NCI-H460 (cell line): ENCODE measurements at places on chromosomes 13 and 19. TPM values are rescaled to one million over a fixed set of nuclear protein-coding genes. Genes with fewer than 3 reads are reported as not detected.

- no peak for DNase-seq
Measured at GRCh38 chr19:33052352-33052972, 12.2 kb downstream of the RHPN2 start.

GRCh38 chr13:59672445-59672844 is 491.3 kb downstream of the DIAPH3 start:
- DNase-seq, result no peak

DNA sequence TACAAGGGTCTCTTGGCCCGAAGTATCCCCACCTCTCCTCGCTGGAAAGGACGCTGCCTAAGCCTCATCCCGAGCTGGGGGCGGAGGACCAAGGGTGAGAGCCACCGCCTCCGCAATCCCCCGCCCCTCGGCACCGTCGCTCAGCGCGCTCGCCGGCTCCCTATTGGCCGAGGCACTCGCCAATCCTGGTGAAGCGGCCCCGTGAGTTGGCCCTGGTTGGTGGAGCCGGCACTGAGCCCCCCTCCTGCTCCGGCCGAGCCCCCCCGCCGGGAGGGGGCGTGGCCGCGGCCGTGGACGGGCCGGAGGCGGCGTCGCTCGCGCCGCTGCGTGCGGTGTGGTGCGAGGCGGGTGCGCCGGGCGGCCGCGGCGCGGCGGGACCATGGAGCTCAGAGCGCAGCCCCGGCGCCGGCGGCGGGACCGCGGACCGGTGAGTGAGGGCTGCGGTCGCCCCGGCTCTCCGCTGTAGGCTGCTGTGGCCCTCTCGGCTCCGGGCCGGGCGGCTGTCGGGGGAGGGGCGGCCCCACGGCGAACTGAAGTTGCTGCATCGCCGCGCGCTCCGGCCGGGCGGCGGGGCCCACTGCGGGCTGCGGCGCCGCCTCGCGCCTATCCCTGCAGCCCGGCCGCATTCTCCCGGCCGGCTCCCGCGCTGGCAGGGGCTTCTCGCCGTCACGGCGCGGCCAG is at the start of gene WASF3:
WASF3 (plus strand) TSS at position 291 of the 681 bp plus-strand sequence. CDS start 84,588 bp downstream, outside the sequence.
- DNase-seq, result peak; percentile 87

DNA sequence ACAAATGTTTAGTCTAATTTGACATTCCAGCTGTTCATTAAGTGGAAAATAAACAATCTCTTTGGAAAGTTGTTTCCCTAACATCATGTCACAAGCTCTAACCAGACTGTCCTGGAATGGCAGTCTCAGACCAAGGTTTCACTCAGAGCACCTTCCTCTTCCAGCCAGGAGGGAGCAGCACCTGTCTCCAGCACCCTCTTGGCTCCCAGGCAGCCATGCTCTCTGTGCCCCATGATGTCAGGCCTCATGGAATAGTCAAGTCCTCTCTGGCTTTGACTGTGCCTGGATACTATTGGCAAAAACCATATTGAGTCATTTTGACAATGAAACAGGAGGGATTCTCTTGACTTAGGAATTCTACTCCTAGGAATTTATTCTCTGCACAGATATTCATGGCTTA is 171.4 kb downstream of the OXGR1 start:
- peak; percentile 8 for DNase-seq

- DNase-seq, result no peak
Measured at GRCh38 chr19:23823952-23824389, 65.3 kb upstream of the ZNF681 start.

GRCh38 chr13:51698352-51698751 is 105.6 kb downstream of the DHRS12 start:
- no peak for DNase-seq

- no peak for DNase-seq
Measured at GRCh38 chr13:31927219-31927653, 104.3 kb upstream of the FRY start.

DNA sequence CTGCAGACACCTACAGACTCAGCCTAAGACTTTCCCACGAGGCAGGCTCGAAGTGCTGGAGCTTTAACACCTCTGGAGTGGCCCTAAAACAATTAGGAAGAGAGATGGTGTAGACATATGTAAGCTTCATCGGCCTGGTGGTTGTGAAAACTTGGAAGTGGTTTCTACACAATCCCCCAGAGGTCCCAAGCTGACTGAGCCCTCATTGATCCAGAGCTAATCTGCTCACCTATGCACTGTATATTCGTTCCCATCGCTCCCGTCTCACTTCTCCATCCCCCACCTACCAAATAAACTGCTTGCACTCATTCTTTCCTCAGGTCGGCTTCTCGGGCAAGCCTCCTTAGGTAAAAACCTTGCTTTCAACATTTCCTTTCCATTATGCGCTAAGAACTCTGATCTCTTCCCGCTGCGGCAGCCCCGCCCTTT is 767 bp upstream of the ZNF793 start:
- DNase-seq, result no peak

DNA sequence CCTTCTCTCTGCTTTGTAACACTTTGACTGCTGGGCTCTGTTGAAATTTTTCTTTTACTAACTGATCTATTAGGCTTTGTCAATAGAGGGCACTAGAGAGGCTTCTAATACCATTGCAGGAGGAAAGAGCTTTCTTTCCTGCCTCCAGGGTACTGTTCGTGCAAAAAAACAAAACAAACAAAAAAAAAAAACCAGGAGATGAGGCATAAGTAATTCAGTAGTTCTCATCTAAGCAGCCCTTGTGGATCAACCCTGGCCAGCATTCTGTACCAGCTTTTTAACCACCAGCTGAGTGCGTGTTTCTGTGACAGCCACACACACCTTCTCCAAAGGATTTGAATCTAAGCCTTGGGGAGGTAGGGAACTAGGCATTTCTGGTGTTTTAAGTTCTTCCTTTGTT is 1707.6 kb upstream of the SLC10A2 start:
- DNase-seq, result peak; percentile 40

- DNase-seq, result no peak
Measured at GRCh38 chr13:78832461-78832860, 173.5 kb upstream of the OBI1 start.

GRCh38 chr13:76461999-76462398 is 424.2 kb downstream of the KCTD12 start:
- DNase-seq, result no peak

- DNase-seq, result no peak
Measured at GRCh38 chr13:43580280-43580679, 206.5 kb downstream of the ENOX1 start.

- DNase-seq, result no peak
Measured at GRCh38 chr19:42326969-42327368, 1.5 kb downstream of the MEGF8 start.

- DNase-seq, result no peak
Measured at GRCh38 chr13:48476215-48476614, 56.7 kb downstream of the RCBTB2 start.

DNA sequence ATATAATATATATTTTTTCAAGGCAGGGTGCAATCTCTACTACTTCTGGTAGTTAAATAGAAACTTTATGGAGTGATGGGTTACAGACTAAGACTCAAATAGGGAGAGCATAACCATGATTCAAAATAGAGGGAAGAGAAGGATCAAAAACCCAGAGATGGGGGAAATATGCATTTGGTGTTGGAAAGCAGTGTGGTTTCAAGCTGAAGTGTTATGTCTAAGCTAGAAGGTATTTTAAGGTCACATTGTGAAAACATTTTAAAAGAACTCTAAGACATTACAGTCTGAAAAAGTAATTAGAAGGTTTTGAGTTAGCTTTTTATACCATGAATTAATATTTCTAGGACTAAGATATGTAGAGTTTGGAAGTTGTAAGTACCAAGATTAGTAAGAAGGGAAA is 2741.4 kb downstream of the PCDH9 start:
- no peak for DNase-seq

DNA sequence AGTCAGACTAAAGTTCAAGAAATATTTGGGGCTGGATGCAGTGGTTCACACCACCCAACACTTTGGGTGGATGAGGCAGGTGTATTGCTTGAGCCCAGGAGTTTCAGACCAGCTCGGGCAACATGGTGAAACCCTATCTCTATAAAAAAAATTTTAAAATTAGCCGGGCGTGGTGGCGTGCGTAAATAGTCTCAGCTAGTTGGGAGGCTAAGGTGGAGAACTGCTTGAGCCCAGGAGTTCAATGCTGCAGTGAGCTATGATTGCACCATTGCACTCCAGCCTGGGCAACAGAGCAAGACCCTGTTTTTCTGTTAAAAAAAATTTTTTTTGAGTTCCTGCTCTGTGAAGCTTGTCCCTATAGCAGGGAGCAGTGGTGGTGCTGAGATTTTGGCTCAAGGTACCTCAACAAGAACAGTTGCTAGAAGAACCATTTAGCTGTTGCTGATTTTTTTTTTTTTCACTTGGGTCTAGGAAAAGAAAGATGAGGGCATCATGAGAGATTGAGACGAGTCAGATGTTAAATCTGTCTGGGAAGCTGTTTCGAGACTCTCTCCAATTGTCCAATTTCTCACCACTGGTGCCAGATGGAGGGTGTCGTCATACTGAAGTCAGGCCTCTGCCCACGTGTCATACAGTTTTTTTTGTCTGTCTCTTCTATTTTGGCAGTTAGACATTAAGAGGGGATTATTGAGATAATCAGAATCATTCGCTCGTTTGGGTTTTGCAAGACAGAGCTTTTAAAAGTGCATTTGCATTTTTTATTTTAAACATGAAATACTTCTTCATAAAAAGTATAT is 3.7 kb downstream of the SLC25A42 start:
- no peak for DNase-seq

- no peak for DNase-seq
Measured at GRCh38 chr13:23858546-23858945, 30.7 kb downstream of the MIPEP start.

DNA sequence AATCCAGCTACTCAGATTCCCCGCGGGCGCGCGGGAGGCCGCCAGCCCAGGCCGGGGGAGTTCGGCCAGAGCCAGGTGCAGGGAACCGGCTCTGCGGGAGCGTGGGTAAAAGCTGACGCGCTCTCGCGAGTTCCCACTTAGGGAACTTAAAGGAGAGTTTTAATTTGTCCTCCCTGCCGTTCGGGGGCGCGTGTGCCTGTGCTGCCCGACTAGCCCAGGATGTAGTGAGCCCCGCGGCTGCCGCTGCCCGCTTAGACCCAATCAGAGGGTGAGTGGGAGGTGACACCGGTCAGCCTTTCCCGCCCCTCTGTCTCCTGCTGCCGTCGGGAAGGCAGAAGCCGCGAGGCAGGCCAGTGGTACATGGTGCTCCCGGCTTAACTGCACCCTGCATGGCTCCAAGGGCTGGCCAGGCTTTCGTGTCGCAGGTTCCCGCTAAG is 36.0 kb upstream of the NEK3 start:
- DNase-seq, result no peak

DNA sequence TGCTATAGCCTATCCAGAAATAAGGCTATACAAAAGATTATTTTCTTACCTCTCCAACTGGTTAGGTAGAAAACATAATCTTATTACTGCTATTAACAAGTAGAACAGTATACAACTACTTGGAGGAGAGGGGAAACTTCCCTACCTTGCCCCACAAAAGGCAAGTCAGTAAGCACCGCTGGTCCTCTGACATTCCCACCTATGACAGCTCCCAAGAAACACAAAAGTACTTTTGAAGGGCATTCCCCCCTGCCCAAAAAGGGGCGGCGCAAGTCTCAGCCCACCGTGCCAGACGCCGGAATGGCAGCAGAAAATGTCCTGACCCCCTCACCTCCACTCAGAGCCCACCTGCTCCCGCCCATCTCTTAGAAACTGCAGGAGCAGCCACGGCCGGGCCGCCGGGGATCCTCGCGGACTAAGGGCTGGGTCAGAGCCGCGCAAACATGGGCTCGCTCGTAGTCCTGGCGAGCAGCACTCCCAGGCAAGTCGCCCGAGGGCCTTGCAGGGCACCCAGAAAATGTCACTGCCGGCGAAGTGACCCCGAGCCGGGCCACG is 437 bp downstream of the SUCLA2 start:
- DNase-seq, result peak; percentile 2

DNA sequence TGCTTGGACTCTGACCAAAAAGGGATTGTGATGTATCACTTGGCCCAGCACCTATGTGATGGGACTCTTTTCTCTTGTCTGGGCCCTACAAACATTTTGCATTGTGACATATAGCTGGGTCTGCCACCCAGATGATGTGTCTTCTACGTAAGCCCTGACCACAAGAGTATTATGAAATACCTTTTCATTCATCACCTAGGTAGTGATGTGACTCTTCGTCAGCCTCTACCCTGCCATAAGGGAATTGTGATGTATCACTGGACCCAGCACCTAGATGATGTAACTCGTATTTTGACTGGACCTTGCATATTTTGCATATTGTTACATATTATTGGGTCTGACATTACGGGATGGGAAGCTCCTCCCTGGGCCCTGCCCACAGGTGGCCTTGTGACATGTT is 29.7 kb upstream of the ZNF681 start:
- no peak for DNase-seq

GRCh38 chr13:96900986-96901385 is 93.3 kb downstream of the OXGR1 start:
- DNase-seq, result no peak

DNA sequence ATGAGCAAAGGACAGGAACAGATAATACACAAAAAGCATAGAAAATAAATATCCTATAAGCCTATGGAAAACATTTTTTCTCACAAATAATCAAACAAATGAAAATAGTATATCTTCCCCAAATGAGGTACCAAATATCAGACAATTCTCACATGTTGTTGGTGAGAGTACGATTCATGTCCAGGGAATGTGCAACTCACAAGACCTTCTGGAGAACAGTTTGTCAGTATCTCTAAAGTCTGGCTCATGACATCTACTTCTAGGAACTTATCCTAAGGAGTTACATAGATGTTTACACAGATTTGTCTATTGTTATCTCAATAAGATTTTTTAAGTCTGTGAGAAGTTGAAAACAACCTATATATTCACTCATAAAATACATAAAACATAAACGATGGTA is 80.3 kb upstream of the ARHGEF7 start:
- no peak for DNase-seq

DNA sequence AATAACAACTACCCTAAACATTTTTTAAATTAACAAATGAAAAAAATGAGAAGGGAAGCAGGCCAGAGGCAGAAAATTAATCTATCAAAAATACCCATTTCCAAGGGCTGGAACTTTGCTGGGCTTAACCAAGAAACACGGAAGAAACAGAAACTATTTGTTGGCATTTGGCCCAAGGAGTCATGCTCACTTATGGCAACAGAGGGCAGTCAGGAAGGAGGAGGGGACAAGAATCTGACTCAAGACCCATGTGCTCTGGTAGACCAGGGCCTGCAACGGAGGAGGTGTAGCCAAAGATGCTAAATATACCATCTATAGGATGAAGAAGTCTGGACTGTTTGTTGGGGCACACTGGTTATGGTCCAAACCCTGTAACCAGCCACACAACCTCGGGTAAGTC is 496.7 kb downstream of the COG6 start:
- no peak for DNase-seq

GRCh38 chr19:36257520-36257876 is 42.6 kb downstream of the ZNF146 start:
- no peak for DNase-seq

- DNase-seq, result no peak
Measured at GRCh38 chr19:3506384-3507340, 551 bp downstream of the FZR1 start.

F2RL3 gene
- total RNA-seq, result not detected in 2 replicates

VSIG10L gene
- total RNA-seq, result 1.2 and 1.6 TPM in 2 replicates

GRK1 gene
- not detected in 2 replicates for total RNA-seq

ZNF486 gene
- not detected in 2 replicates for total RNA-seq

MEDAG gene
- not detected in 2 replicates for total RNA-seq

ZNF772 gene
- total RNA-seq, result 6.1 and 9.4 TPM in 2 replicates

CEACAM20 gene
- total RNA-seq, result not detected in 2 replicates

CTXN1 gene
- total RNA-seq, result 1.4 and 1.7 TPM in 2 replicates

TEX101 gene
- total RNA-seq, result not detected in 2 replicates
